Ureter (tissue), 1 donor: ENCODE measurements at places on chromosomes 13 and 19.

GRCh38 chr19:32873247-32873959 is 3.8 kb upstream of the SLC7A9 start:
- DNase-seq, result peak; percentile 14

DNA sequence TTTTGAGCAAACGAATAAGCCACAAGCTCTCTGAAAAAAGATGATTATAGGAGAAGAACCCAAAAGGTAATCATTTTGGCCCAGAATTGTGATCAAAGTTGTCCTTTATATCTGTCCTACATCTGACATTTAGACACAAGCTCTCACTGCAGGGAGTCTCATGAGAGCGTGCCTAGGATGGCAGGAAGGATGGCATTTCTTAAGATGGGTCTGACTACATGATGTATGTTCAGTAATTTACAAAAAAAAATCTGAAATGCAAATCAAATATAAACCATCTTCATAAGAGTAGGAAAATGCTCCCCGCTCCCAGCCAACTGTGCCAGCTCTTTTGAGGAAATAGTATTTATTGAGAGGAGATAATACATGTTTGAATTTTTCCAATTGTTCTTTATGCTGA is 81.0 kb upstream of the MBNL2 start:
- DNase-seq, result no peak

DNA sequence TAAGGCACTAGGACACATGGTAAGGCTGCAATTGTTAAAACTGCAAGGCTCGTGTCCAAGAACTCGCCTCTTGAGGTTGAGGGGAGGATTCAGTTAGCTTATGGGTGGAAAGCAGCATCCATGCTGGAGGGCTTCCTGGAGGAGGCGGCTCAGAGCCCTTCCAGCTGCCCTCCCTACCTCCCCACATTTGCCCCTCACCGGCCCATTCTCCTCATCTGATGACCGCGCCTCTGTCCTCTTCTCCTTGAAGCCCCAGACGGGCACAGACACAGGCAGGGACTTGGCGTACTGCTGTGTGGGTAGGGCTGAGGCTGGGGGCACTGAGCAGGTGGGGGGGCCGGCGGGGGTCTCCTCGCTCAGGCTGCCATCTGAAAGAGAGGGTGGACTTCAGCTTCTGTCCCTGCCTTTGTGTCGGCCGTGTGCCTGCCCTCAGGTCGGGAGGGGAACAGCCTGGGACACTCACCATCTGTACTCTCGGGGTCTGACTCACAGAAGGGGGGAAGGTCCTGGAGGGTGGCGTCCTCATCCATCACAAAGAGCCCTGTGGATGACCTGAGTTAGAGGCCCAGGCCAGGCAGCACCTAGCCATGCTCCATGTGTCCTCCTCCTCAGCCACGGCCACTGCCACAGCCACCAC is 4.1 kb upstream of the PNKP start:
- DNase-seq, result no peak

GRCh38 chr13:34037636-34038540 is 219.9 kb downstream of the RFC3 start:
- no peak for DNase-seq

- DNase-seq, result no peak
Observed at GRCh38 chr13:79614250-79614918, 133.4 kb downstream of the NDFIP2 start.

GRCh38 chr19:2771786-2772674 is 11.0 kb downstream of the SGTA start:
- no peak for DNase-seq

DNA sequence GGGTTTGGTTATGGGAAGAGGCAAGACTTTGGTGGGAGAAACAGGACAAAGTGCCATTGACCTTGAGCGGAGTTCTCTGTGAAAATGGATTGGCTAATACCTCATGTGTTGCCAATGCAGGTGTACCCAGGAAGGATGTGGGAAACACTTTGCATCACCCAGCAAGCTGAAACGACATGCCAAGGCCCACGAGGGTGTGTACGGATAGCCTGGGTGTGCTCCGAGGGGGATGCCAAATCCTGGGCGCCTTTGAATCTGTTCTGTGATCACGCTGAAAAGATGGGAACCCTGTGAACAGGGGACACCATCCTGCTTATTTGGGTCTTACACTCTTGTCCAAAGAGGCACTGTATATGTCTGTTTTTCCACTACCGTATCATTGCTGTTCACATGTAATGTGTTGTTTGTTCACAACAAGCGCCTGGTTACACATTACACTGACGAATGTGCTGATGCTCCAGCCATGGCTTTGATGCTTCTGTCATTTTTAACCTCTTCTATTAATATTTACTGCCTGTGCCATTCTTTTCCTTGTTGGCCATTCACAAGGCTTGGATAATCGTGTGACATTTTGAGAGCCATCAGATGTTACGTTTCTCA is 8.3 kb downstream of the GTF3A start:
- no peak for DNase-seq

DNA sequence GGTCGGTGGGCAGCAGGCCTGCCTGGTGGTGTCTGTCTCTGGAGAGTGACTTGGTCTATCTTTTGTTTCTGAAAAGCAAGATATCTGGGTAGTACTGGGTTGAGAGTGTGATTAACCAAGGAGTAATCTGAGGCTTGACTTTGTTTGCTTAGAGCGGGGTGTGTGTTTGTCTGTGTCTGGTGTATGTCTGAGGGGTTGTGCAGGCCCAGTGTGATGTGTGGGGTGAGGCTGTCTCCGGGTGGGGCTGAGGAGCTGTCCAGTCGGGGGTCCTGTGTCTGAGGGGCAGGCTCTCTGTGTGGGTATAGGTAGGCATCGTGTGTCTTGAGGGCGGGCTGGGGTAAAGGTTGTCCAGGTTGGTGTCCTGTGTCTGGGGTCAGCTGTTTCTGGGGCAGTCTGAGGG is 11.1 kb upstream of the TIMM50 start:
- no peak for DNase-seq

DNA sequence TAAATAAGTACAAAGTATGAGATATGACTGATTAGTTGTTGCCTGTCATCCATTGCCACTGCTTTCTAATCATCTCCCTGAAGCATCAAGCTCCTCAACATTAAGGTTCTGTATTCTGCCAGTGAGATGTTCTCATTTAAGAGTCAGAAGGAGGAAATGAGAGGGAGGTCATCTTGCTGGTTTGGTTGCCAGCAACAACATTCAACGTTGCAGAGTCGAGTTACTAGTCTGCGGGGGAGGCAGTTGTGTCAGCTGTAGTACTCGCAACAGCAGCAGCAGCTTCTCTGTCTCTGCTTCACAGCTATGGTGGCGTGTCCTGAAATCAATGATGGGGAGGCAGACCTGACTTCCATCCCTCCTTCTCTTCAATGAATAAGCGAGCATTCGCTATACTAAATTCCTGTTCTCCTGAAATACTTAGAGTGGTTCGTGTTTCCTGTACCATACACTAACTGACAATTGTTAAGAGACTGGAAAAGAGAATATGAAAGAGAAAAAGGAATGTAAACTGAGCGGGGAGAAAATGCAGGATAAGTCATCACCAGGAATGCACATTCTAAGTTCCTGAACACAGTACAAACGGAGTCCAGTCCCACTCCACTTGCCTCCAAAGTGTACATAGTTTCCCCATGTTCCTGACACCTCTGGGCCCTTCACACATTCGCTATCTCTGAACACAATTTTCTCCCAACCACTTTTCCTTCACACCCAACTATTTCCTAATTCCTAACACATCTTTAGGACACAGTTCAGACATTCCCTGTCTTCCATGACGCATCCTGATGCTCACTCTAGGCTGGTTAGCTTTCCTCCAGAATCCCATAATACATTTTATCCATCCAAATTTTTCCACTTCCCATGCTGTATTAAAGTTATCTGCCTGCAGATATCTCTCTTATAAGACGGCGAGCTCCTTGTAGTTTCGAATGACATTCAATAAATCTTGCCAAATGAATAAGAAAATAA is 263.0 kb downstream of the KLF12 start:
- DNase-seq, result no peak

DNA sequence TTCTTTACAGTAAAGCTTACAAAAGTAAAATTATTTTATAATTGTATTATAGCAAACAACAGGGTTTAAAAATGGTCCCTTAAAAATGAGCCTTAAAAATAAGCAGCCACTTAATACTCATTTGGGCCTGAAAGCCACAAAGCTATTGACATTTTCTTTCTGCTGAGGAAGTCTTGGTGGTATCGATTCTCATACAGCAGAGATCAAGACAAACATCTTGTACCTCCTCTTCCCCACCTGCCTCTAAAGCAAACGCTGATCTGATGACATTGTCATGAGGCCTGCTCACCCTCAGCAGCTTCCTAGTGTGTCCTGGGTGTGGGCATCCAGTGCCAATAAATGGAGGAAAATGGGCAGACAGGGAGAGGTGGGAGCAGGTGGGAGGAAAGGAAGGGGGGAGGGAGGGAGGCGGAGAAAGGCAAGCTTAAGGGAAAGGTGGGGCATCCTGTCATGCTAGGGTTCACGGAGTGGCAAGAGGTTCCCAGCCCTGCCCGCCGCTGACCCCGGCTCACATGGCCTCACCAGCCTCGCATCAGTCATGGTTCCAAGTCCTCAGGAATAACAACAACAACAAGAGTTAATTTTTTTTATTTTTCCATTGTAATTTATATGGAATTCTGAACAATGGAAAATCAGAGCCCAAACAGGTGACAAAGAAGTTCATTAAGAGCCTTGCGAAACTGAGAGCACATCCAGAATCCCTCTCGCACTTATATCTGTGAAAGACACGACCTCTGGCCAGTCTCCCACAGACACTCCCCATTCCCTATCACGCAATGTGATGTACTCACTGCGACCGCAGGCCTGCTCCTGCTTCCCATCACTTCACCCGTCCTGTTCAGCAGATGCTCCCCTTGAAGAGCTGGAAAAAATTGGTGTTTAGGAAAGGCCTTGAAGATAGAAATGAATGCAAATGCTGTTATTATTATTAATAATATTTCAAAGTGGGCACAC is 15.1 kb upstream of the ATP11A start:
- no peak for DNase-seq

- peak; percentile 53 for DNase-seq
Observed at GRCh38 chr19:56217039-56217949, 15.2 kb downstream of the ZSCAN5C start.

GRCh38 chr19:44845612-44846454 is at the start of gene NECTIN2:
TSS of gene NECTIN2 (plus strand) at chr19:44846297. CDS start at chr19:44846526, 229 bp downstream.
- DNase-seq, result peak; percentile 100

GRCh38 chr13:106033659-106034058 is 501.8 kb downstream of the EFNB2 start:
- DNase-seq, result no peak

GRCh38 chr19:39409208-39410016 is 2.8 kb downstream of the ZFP36 start:
- DNase-seq, result peak; percentile 96

GRCh38 chr13:44207476-44207875 is 166.1 kb upstream of the SERP2 start:
- no peak for DNase-seq

DNA sequence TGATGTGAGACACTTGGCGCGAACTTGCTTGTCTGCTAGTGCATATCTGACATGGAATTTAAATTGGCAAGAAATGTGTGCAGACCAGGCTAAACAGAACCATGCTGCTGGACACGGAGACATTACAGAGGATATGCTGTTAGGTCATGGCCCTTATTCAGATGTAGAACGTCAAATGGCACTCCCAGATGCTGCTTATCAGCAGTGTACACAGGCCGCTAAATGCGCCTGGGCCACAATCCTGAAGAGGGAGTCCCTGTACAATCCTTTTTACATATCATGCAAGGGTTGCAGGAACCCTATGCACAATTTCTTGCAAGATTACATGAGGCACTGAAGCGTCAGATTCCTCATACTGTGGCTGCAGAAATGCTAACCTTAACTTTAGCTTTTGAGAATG is 9.3 kb downstream of the ZNF350 start:
- no peak for DNase-seq

- DNase-seq, result no peak
Observed at GRCh38 chr13:59201841-59202240, 961.9 kb downstream of the DIAPH3 start.

DNA sequence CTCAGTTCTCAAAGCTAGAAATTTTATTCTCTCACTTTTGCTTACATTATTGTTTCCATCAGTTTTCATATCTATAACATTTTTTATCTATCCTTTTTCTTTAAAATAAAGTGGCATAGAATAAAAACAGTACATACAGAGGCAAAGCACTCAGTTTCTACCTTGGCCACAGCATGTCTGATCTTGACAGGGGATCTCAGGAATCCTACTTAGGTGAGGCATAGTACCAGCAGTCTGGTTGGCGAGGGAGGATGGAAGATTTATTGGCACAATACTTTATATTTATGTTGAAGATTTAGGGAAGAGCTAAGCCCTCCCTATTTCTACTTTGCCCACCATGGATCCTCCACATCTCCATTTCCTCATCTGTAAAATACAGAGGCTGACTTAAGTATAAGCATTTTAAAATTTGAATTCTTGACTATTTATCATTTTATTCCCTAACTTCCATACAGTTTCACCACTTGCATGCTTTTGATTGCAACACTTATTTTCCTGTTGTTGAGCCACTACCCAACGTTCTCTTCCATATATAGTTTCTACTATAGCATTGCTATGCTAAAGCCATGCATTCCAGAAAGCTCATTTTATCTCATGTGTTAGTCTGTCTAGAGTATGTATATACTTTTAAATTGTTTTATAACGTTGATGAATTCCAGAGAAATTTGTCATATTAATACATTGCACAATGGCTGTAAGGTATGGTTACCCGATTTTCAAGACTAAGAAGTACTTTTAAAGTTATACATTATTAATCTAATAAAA is 506.7 kb downstream of the KCTD12 start:
- no peak for DNase-seq

DNA sequence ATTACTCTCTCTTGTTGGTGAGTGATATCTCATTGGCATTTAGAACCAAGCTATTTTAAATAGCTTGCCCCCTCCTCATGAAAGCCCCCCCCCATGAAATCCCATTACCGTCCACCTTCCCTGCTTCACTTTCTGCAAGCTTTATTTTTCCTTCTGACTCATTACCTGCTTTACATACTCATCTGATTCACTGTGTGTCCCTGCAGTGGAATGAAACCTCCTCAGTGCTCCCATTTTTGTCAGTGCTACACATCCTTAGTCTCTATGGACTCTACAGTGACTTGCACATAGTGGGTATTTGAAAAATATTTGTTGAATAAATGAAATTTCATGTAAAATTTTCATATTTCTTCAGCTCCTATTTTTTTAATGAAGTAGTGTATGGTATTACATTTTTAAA is 62.3 kb downstream of the DOCK9 start:
- no peak for DNase-seq

DNA sequence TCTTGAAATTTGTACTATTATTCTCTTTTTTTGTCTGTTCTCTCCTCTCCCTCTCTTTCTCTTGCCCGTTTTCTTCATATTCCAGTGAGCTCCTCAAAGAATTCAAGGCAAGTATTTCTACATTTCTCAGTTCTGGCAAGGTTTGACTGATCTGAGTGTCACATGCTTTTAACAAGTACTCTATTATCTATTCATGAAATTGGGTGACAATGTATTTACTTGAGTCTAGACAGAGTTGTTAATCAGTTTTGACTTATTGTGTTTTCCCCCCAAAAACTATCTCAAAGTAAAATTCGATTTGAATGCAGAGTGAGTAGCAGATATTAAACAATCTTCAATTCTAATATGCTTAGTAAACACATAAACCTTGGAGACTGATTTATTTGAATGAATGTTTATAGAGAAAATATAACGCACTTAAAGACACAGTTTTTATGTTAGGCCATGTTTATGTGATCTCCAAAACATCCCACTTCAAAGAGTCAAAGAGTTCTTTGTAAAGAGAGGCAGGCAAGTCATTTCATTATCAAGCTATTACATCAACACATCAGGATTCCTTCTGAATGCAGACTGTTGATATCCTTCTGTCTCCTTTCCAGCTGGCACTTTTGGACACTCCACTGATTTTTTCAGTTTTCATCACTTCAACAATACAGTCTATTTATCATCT is 166.6 kb downstream of the SLITRK6 start:
- no peak for DNase-seq

GRCh38 chr19:49555600-49556411 is 24.6 kb downstream of the NOSIP start:
- peak; percentile 73 for DNase-seq
